ENCODE measurements at places on chromosomes 1 and 21.

GRCh38 chr1:21871943-21872342 lies 59.9 kb downstream of the LDLRAD2 start:
- no peak for DNase-seq

DNA sequence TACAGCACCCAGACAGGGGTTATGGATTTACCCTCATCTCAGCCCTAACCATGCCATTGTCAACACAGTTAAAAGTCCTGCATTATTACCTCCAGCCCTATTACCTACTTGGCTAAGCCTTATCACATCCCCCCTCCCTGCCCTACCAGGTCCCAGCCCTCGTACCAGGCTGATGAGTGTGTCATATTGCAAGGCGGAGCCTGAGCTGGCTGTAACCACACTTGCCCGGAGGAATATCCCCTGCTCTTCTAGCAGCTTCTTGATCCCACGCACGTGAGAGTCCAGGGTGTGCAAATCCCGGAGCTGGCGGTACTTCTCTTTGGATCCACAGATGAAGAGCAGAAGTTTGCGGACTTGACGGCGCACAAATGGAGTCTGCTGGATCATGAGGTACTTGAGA lies 87.4 kb downstream of the UBR4 start:
- DNase-seq = no peak

- DNase-seq = no peak
Measured at GRCh38 chr1:247121382-247121781, 17.2 kb upstream of the ZNF669 start.

GRCh38 chr1:197093226-197093885 lies 26.3 kb upstream of the F13B start:
- no peak for DNase-seq

DNA sequence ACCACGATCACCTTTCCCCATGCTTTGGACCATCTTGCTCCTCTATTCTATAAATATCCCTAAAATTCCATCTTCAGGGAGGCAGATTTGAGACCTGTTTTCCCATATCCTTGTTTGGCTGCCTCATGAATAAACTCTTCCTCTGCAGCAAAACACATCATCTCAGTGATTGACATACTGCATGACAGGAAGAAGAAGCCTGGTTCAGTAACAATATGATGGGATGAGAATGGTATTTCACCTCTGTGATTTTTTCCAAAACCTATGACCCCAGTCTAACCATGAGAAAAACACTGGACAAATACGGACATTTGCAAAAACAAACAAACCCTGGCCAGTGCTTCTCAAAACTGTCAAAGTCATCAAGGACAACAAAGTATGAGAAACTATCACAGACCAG lies 53.8 kb upstream of the ZSWIM5 start:
- no peak for DNase-seq

- no peak for DNase-seq
Measured at GRCh38 chr1:228838717-228839500, 103.6 kb downstream of the RHOU start.

DNA sequence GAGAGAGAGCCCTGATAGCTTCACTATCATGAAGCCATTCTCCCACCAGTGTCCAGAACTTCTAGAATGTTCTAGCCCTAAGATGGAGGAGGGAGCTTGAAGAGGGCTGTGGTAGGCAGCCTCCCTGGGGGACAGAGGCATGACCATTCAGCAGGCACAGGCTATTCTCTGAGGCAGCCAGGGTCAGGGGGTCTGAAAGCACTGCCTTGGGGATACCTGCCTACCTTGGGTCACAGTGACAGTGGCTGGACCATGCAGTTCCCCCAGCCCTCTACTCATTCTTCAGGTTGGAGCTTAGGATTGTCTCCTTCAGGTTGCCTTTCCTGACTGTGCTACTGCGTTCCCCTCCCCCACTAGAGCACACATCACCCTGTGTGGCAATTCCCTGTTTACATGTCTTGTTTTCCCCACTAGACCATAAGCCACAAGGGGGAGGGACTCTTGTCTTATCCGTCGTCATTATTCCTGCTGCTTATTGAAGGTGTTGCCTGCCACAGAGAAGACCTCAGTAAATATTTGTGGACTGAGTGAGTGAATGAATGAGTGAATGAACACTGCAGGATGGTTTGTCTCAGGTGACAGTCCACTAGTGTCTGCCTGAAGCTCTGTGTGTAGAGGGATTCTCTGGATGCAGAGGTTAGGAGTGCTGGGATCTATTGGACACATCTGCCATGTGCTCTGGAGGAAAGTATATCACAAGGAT lies 5.2 kb downstream of the ZDHHC18 start:
- DNase-seq = peak; percentile 4

DNA sequence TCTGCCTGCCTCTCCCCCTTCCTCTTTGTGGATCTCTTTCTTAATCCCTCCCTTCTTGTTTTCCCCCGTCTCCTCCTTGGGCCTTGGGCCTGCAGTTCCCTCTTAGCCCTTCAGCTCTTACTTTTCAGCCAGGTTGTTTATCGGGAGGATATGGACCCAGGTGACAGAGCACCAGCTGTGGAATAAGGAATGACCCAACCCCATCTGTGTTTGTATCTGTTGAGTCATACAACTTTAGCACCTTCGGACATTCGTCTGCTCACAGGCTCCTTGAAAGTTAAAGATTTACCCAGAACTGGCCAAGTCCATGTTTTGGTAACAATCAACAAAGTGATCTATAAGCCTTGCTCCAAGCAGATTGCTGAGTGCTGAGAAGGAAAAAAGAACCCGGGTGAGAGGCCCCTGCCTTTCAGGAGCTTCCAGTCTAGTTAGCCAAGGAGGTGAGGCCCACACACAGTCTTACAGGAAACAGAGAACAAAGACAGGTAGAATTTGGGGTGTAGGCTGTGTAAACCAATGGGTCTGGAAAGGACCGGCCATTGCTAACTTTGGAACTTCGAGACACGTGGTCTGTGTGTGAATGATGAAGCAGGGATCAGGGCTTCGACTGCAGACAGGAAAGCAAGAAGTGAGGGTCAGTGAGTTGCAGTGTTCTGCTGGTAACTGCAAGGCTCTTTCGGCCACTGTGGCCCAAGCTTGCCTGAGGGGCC lies 66.7 kb upstream of the F3 start:
- DNase-seq = no peak

- DNase-seq = no peak
Measured at GRCh38 chr1:159786966-159787365, 6.2 kb downstream of the DUSP23 start.

DNA sequence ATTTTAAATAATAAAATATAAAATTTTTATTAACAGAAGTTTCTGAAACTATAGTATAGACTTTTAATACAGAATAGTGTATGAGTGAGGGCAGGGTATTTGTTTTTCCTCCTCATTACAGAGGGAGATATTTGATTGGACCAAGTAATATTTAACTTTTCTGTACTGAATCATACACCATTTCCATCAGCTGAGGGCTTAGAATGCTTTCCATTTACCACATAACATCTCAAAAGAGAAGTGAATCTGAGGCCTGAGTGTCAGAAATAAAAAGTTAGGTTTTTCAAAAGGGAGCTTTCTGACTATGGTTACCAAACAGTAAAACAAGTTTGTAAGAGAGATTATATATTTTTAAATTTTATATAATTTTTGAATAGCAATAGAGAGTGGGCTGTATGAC lies 29.5 kb downstream of the TLCD4 start:
- no peak for DNase-seq

DNA sequence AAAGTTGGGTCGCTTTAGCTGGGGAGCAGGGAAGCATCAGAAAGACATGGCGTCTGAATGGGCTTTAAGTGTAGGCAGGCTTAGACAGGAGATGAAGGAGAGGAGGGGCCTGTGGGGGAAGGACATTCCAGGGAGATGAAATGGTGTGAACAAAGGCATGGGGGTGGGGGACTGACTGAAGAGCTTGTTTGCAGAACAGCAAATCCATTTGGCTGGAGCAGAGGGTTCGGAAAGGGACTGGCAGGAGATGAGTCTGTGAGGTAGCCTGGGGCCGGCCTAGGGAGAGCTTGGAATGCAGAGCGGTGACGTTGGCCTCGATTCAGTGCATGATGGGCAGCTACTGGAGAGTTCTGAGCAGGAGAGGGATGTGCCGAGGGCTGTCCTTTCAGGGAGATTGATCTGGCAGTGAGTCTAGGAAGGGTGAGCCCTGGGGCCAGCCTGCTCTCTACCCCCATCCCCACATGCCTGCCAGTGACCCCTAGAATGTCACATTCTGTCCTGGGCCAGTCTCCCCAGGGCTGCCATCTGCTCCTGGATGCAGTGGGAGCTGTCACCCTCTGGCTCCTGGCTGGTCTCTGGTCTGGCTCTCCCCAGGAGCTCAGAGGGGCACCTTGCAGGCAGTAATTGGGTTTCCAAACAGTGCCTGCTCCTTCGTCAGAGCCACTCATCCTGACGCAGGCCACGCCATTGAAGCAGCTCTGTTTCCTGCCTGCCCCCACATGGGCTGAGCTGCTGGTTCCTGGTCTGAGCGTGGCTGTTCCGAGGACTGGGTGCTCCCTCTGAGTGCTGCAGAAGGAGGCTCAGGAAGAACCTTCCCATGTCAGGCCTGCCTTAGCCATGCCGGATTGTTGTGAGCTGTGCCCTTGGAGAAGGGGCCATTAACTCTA lies 22.3 kb upstream of the TMEM222 start:
- DNase-seq = no peak

GRCh38 chr21:16086121-16086520 lies 356.3 kb downstream of the USP25 start:
- no peak for DNase-seq

DNA sequence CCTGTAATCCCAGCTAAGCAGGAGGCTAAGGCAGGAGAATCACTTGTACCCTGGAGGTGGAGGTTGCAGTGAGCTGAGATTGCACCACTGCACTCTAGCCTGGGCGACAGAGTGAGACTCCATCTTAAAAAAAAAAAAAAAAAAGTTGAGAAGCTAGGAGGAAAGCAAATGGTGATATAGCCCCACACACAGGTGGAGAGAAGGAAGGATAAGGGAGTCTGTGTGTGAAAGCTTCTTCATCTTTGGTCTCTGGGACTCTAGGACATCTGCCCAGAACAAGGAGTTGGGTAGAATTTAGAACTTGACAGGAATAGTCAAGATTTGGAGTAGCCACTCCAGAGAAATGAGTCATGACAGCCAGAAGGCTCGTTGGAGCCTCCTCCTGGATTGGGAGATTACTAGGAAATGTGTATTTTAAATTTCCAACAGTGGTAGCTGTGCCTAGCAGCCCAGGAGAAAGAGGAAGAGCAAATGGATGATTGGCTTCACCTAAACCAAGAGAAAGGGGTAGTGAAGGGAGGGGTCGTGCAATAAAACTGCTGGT lies 19.9 kb downstream of the NPL start:
- no peak for DNase-seq

- no peak for DNase-seq
Measured at GRCh38 chr1:59580257-59580656, 234.5 kb upstream of the HOOK1 start.

DNA sequence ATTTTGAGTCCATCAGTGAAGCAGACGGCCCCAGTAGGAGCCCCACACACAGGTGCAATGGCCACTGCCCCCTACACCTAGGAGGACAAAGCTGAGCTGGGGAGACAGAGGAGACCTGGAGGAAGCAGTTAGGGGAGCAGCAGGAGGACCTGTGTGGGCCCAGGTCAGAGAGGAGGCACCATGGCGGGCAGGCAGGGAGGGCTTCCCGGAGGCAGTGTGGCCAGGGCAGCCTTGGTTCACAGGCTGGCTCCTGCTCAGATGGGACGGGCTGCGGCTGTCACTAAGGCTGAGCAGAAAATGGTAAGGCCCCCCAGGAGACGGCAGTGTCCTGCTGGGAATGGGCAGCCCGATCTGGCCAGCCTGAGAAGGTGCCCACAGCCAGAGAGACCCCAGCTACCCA lies 15.4 kb downstream of the MEGF6 start:
- no peak for DNase-seq

DNA sequence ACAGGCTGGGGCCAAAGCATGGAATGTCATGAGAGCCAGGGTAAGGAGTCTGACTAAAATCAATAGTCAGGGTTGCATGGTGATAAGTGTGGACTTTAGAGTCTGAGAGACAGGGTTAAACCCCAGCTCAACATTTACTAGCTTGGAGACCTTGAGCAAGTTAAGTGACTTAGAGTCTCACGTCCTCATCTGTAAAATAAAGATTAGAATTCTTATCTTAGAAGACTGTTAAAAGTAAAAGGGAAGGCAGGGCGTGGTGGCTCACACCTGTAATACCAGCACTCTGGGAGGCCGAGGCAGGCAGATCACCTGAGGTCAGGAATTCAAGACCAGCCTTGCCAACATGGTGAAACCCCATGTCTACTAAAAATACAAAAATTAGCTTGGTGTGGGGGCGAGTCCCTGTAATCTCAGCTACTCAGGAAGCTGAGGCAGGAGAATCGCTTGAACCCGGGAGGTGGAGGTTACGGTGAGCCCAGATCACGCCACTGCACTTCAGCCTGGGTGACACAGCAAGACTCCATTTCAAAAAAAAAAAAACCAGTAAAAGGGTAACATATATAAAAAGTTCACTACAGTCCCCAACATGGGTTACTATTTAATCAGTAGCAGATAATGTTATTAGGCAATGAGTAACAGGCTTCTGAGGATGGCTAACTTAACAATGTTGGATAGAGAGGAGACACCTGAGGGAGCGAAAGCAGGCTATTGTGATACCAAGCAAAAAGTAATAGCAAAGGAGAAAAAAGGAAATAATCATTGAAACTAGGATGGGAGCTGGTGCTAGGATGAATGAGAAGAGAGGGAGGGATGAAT lies 20.8 kb downstream of the TMCO1 start:
- DNase-seq = no peak

- DNase-seq = no peak
Measured at GRCh38 chr1:179126338-179127060, 44.6 kb downstream of the TOR3A start.

- DNase-seq = no peak
Measured at GRCh38 chr1:22567197-22567596, 3.9 kb downstream of the EPHA8 start.

Measured in OCI-M1 (cell line).